ENCODE measurements at places on chromosomes 13 and 19.
A peak's percentile ranks its signal among the peaks of the same experiment; 100 is the strongest.

DNA sequence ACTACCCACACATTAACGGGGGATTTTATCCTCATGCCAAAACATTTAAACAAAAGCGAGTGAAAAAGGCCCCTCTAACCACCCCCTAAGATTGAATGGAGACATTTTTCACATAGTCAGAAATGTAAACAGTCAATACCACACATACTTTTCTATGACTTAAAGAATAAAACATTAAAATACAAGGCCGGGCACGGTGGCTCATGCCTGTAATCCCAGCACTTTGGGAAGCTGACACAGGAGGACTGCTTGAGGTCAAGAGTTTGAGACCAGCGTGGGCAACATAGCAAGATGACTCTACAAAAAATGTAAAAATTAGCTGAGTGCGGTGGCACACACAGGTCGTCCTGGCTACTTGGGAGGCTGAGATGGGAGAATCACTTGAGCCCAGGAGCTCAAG lies 47.3 kb downstream of the MPHOSPH8 start:
- H3K36me3 ChIP-seq = peaks cover 3% of the 10 kb centered on the region
- H3K27ac ChIP-seq = peak overlapping the region; percentile 31
- DNase-seq = no peak
- H3K4me1 ChIP-seq = peaks cover 52% of the 10 kb centered on the region

DNA sequence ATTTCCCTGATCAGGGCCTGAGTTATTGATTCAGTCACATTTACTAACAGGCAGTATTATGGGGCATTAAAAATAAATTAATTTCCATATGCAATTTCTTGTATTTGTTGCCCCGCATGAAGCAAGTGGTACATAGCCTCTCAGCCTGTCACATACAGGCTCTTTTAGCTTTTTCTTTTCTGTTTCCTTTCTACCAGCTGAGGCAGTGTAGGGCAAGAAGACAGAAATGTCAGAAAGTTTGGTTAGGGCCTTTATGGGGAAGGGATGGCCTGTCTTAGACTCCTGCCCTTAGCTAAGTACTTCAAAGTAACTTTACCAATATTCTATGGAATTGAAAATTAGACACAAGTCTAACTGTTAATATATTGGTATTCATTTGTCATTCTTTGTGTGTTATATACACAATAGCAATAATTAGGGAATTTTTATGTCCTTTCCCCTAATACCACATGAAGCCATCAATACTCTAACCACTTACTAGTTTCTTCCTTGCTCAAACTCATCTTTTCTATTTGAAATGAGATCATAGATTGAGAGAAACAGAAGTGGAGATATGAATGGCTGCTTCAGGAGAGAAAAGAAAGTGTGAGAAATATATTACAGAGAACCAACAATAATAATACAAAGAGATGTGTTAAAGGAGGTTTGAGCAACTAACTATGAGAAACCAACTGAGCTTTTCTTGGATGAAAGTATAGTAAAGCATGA lies 669.6 kb downstream of the PCDH17 start:
- DNase-seq = no peak
- H3K4me1 ChIP-seq = no peaks in the 10 kb centered on the region
- no peaks in the 10 kb centered on the region for H3K27me3 ChIP-seq
- H3K36me3 ChIP-seq = no peaks in the 10 kb centered on the region
- H3K4me3 ChIP-seq = no peak overlapping the region
- H3K27ac ChIP-seq = no peak overlapping the region

- DNase-seq = no peak
- no peak overlapping the region for H3K4me3 ChIP-seq
- no peaks in the 10 kb centered on the region for H3K27me3 ChIP-seq
- peaks cover 10% of the 10 kb centered on the region for H3K4me1 ChIP-seq
- H3K36me3 ChIP-seq = peaks cover 17% of the 10 kb centered on the region
- peak overlapping the region; percentile 32 for H3K27ac ChIP-seq
These were observed 5.1 kb downstream of the ZSWIM9 start for GRCh38 chr19:48175578-48175977.

DNA sequence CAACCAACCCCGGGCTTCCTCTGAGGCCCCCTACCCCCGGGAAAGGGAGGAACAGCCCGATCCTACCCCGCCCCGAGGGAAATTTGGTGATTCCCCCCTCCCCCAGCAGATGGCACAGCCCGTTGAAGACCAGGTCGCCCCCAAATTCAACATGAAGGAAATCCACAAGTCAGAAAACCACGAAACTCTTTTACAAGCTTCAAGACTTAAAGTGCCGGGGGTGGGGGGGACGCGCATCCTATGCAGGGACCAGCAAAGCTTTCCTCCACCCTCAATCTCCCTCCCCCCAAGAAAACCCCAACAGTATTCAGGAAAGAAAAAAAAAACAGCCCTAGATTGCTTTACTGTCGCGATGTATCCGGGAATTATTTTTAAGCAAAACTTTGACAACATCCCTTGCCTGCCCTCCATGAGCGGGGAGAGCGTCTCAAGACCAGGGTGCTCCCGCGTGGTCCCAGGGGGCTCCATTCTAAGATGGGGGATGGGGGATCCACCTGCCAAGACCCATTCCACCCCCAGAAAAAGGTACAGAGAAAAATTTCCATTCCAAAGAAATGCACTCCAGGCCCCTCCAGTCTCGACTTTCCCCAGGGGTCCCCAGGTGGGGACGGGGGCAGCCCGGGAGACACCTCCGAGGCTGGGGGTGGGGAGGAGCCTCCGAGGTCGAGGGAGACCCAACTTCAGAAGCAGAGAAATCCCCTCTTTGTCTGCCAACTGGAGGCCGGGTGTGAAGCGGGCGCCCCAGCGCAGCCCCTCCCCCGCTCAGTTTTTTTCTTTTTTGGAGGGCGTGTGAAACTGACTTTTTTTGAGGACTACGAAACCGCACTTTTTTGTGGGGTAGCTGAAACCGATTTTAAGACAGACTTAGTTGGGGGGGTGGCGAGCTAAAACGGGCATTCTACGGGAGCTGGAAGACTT lies 1.5 kb downstream of the TCF3 start:
- peak overlapping the region; percentile 93 for H3K27ac ChIP-seq
- no peaks in the 10 kb centered on the region for H3K36me3 ChIP-seq
- H3K4me3 ChIP-seq = peak overlapping the region; percentile 89
- peak; percentile 70 for DNase-seq
- H3K4me1 ChIP-seq = peaks cover 11% of the 10 kb centered on the region

DNA sequence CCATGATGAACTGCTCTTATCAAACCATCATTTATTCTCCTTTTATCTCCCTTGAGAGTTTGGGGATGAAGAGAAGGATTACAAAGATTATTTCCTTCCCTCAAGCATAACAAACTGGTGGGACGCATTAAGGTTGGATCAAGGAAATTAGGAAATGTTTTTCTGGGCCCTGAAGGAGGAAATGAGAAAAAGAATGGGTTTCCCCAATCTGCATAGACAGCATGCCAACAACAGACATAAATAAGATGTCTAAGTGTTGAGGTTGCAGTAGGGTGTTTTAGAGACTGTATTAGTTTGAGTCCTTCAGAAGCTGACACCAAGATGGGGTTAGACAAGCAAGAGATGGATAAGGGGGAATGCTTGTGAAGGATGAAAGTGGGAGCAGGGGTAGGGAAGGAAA lies 7.3 kb downstream of the EPSTI1 start:
- H3K4me1 ChIP-seq = peaks cover 7% of the 10 kb centered on the region
- no peaks in the 10 kb centered on the region for H3K27me3 ChIP-seq
- no peak overlapping the region for H3K4me3 ChIP-seq
- DNase-seq = no peak
- no peak overlapping the region for H3K27ac ChIP-seq

GRCh38 chr19:42054205-42054604 lies 15.8 kb downstream of the GRIK5 start:
- H3K4me1 ChIP-seq = peaks cover 2% of the 10 kb centered on the region
- H3K27ac ChIP-seq = no peak overlapping the region
- DNase-seq = no peak
- H3K36me3 ChIP-seq = no peaks in the 10 kb centered on the region
- H3K27me3 ChIP-seq = no peaks in the 10 kb centered on the region

- H3K4me1 ChIP-seq = no peaks in the 10 kb centered on the region
- peaks cover 3% of the 10 kb centered on the region for H3K27me3 ChIP-seq
- H3K36me3 ChIP-seq = no peaks in the 10 kb centered on the region
- H3K27ac ChIP-seq = no peak overlapping the region
These were observed 18.2 kb upstream of the PTBP1 start for GRCh38 chr19:778910-779653.

GRCh38 chr19:56383826-56384605 lies 9.3 kb downstream of the ZNF582 start:
- H3K4me3 ChIP-seq = no peak overlapping the region
- peaks cover 5% of the 10 kb centered on the region for H3K4me1 ChIP-seq
- no peaks in the 10 kb centered on the region for H3K27me3 ChIP-seq
- H3K27ac ChIP-seq = no peak overlapping the region

Measured in immature natural killer cell (primary cell).